ENCODE measurements at places on chromosomes 3 and 15.

DNA sequence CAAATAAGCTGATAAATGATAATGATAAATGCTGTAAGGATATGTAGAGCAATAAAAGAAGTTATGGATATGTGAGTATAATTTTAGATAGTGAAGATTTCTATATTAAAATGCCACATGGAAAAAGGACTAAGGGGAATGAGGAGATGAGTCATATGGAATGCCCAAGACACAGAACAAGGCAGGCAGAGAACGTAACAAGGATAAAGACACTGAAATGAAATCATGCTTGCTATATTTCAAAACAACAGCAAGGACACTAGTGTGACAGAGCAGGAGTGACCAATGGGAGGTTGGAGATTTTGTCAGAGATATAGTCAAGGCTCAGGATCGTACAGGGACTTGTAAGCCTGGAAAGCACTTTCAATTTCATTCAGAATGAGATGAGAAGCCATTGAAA is 621.5 kb upstream of the SEMA6D start:
- DNase-seq, result no peak

GRCh38 chr15:101172501-101173071 is 79.3 kb downstream of the CHSY1 start:
- no peak for DNase-seq

DNA sequence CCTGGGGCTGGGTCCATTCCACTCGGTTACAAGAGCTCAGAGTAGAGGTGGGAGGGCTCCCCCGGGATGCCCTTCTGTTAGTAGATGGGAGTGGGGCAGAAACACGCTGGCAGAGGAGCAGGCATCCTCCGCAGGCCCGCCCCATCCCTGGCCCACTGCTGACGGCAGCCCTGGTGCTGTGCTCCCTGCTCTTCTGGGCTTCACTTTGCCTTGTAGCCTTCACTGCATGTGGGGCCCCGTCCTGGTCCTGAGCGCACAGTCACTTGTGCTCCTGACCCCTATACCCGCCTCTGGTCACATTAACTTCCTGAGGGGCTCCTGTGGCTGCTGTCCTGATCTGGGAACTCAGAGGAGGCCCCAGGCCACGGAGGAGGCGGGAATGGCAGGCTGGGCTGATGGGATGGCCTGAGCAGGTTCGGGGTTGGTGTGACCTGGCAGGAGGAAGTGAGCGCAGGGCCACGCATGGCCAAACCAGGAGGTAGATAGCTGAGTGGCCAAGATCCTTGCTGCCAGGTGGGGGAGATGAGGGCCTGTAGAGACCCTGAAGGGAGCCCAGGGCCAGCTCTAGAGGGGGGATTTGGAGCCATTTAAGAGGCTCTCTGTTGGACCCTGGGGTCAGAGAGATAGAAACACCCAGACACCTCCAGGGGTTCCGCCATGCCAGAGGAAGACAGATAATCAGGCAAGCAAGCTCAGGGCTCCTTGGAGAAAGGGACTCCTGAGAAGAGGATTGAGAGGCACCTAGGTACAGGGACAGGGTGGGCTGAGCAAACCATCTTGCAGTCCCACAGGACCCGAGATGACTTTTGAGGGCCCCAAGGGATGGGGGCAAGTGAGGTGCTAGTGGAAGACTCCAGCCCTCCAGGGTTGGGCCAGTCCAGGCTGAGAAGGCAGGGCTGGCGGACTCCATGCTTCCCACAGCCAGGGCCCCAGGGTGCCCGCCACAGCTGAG is 92.2 kb upstream of the PRR23E start:
- no peak for DNase-seq

GRCh38 chr3:64088408-64089205 is 65.3 kb upstream of the PSMD6 start:
- no peak for DNase-seq

DNA sequence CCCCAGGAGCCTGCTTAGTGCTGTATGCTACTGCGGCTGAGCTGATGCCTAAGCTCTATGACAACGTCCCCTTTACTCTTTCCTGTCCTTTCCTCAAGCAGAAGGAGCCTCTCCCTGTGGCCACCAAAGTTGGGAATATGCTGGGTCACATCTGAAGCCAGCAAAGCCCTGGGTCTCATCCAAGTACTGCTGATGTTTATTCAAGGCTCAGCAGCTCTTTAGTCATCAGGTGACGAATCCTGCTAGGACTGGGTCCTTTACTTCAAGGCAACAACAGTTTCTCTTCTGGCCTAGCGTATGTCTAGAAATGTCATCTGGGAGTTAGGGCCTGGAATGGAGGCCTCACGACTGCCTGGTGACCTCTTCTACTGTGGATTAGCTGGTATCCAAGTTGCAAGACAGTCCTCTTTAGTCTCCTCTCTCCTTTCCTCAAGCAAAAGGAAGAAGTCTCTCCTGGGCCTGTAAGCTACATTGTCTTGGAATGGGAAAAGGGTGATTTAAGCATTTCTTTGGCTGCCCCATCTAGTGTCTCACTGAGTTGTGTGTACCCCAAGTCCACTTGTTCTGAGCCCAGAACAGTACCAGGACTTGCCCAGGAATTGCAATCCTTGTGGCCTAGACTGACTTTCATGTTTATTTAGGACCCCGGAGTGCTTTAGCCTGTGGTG is 63.9 kb downstream of the TNFAIP8L3 start:
- no peak for DNase-seq

GRCh38 chr3:33067484-33067883 is 29.5 kb downstream of the GLB1 start:
- no peak for DNase-seq

DNA sequence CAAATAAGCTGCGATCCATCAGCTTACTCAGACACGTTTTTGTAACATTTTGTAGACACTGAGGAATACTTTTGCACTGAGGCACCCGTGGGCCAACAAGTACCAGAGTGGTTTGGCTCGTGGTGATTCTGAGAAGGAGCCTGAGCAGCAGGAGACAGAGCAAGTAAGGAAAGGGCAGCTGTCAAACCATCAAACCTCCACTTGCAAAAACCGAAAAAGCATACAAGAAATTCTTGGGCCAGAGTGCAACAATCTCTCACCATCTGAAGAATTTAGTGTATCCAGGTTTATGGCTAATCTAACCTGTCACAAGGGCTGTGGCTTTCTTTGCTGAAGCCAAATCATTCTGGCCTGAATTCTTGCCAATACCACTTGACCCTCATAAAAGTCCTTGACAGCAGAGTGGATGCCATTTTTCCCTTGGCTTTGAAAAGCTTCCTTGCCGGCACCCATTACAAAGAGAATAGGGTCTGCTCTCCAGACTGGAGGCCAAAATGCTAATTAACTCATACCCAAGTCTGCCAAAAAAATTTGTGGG is 56.7 kb downstream of the MYO1E start:
- no peak for DNase-seq

- no peak for DNase-seq
Observed at GRCh38 chr3:113110267-113110666, 101.1 kb upstream of the BOC start.

GRCh38 chr3:38367779-38368178 is 21.2 kb downstream of the XYLB start:
- DNase-seq, result no peak

DNA sequence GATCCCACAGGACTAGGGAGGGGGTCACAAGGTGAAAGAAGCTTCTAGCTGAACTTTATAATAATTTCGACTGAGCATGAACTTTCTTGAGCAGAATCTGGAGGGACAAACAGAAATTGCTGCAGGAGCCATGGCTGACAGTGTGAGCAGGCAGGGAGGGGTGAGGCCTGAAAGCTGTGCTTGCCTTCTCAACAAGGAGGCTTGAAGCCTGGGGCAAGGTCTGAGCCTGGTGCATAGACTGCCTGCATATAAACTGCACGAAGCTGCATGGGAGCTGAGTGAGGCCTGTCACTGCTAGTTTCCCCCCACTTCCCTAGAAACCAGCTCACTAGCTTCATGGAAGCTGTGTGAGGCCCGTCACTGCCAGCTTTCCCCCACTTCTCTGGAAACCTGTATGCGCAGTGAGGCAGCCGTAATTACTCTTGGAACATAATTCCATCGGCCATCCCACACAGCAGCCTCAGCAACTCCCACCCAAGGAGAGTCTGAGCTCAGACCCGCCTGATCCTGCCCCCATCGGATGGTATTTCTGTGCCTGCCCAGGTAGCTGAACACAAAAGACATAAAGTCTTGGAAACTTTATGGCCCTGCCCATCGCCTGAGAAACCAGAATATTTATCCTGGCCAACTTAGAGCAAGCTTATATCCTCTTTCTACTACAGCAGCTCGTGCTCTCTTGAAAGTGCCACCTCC is 136.5 kb downstream of the PLCH1 start:
- no peak for DNase-seq

- no peak for DNase-seq
Observed at GRCh38 chr3:153356908-153357307, 194.9 kb downstream of the RAP2B start.

GRCh38 chr3:4711680-4711992 is 218.5 kb downstream of the ITPR1 start:
- no peak for DNase-seq

DNA sequence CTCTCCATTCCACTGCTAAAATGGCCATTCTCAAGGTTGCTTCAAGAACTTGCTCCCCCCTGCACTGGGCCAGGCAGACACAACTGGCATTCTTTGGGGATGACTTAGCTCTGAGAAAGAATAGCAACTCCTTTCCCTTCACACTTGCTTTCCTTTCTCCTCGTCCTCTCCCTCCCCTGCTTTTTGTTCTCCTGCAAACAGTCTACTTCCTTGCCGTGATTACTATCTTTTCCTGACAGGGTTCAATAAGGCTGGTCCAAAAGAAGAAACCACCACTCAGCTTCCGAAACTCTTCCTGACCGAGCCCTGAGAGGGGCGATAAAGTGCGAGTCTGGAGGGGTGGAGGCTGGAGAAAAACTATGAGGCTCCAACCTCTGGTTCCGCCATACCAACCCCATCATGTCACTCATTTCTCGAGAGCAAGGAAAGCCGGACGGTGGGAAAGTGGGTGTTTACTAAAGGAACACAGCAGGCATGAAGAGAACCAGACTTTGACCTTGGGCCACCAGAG is 5.0 kb downstream of the AMOTL2 start:
- no peak for DNase-seq

DNA sequence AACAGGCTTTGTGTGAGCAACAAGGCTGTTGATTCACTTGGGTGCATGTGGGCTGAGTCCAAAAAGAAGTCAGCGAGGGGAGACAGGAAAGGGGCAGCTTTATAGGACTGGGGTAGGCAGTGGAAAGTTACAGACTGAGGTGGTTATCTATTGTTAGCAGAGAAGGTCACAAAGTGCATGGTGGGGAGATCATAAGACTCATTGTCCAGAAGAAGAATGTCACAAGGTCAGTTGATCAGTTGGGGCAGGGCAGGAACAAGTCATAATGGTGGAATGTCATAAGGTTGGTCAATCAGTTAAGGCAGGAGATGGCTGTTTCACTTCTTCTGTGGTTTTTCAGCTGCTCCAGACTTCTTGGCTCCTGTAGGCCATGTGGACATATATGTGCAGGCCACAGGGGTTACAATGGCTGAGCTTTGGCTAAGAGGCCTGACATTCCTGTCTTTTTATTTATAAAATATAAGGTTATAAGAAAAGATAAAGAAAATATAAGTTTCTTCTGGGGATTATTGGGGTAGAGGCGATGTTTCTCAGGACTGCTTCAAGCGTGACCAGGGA is 69.5 kb upstream of the SNTN start:
- DNase-seq, result no peak

GRCh38 chr3:141849056-141849815 is 27.2 kb upstream of the ATP1B3 start:
- DNase-seq, result no peak

DNA sequence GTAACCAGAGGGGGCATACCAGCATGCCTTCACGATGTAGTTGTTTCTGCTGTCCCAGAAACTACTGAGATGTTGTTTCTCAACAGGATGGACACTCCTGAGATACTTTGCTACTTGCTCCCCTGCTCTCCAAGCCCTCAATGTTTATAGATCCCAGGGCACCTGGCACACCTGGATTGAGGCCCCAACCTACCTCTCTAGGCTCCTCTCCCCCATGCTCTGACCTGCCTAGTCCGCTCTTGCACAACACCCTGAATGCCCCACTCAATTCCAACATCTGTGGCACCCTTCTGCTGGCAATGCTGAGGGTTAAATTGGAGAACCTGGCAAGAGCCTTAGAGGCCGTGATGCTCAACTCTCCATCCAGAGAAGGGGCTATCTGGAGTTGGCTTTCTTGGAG is 42.5 kb upstream of the ANKRD34C start:
- DNase-seq, result no peak

DNA sequence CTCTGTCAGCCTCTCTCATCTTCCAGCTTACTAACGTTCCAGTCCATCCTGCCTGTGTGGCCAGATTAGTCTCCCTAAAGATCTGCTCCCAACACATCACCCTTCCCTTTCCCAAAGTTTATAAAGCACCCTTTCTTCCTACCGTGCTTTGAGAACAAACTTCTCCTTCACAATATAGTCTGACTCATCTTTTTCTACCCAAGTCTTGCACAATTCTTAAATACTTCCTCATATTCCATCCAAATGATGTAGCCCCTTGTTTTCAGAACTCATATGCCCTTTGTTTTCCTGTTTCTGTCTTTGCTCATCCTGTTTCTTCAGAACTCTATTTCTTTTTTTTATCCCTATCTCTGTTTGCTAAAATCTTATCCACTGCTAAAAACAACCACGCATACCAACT is 326.8 kb downstream of the MFSD1 start:
- no peak for DNase-seq

- DNase-seq, result no peak
Observed at GRCh38 chr15:90000186-90001001, 730 bp upstream of the ZNF710 start.

GRCh38 chr3:5499404-5499803 is 311.9 kb downstream of the EDEM1 start:
- DNase-seq, result no peak

DNA sequence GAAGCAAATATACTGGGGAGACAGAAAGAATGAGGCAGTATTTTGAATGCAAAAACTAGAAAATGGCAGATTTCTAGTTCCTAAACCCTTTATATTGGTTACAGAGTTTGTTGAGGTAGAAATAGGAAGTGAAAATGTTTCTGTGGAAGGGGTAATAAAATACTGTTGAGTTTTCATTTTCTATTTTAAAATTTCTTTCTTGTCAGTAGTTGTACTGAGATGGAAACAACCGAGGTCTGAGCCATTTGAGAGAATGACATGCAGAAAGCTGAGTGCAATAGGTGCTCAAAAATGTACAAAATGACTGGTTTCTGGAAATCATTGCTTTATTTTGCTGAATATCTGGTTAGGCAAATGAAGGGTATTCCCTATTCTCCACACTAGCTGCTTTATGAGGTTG is 361.4 kb downstream of the CHL1 start:
- DNase-seq, result no peak

DNA sequence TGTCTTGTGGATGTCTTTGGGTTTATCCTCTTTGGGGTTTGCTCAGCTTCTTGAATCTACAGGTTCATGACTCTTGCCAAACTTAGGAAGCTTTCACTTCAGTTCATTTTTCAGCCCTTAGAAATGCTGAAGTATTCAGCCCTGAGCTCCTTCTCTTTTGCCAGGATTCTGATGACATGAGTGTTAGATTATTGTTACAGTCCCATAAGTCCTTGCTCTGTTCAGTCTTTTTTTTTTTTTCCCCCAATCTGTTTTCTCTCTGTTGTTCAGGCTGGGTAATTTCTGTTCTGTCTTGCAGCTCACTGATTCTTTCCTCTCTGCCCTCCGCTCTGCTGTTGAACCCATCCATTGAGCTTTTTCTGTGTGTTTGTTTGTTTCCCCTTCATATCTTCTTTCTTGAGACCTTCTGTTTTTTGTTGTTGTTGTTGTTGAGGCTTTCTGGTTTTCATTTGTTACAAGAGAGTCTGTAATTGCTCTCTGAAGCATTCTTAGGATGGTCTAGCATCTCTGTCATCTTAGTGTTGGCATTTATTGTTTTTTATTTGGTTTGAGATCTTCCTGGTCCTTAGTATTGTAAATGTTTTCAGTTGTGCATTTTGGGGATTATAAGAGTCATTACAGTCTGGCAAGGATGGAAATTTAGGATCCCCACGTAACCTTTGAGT is 18.4 kb downstream of the LRCH3 start:
- DNase-seq, result no peak

- no peak for DNase-seq
Observed at GRCh38 chr15:83653639-83654378, at the start of gene ADAMTSL3. Gene ADAMTSL3, plus strand, starts transcription at chr15:83654123. Its CDS starts 1,639 bp downstream, at chr15:83655762.

All from stimulated activated CD8-positive, alpha-beta memory T cell treated with anti-CD3 and anti-CD28 coated beads, Interleukin-4, amount 100 ng/mL, for 1 hour (primary cell).